ENCODE measurements at places on chromosomes 7 and 10. TPM values are rescaled to one million over a fixed set of nuclear protein-coding genes. Genes with fewer than 3 reads are reported as not detected.
A peak's percentile ranks its signal among the peaks of the same experiment; 100 is the strongest.

DNA sequence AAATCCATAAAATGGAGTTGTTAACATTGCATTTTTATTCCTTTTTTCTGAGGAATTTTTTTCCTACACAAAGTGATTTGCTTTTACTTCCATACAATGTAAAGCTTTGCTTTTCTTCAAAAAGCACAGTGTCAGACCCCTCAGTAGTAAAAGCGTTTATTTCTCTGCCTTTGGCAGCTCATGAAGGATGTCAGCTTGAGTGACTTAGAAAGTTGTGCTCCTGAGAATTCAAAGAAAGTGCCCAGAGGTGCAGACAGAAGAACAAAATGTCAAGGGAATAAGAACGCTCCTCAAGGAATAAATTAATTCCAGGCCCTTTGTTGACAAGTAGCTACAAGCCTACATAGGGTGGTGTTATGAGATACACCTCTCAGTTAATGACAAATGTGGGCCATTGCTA lies 369.3 kb upstream of the ADARB2 start:
- DNase-seq = no peak
- no peaks in the 10 kb centered on the region for H3K36me3 ChIP-seq
- H3K4me1 ChIP-seq = no peaks in the 10 kb centered on the region
- H3K27ac ChIP-seq = no peak overlapping the region
- H3K4me3 ChIP-seq = no peak overlapping the region

- no peak for DNase-seq
- no peak overlapping the region for H3K4me3 ChIP-seq
- H3K27me3 ChIP-seq = no peaks in the 10 kb centered on the region
- H3K36me3 ChIP-seq = peaks cover 56% of the 10 kb centered on the region
Measured at GRCh38 chr10:15137636-15138035, 30.9 kb downstream of the NMT2 start.

GRCh38 chr10:119976421-119976820 lies 83.9 kb downstream of the SEC23IP start:
- H3K4me1 ChIP-seq = no peaks in the 10 kb centered on the region
- H3K27ac ChIP-seq = no peak overlapping the region
- H3K27me3 ChIP-seq = no peaks in the 10 kb centered on the region
- no peak overlapping the region for H3K4me3 ChIP-seq

- no peak overlapping the region for H3K27ac ChIP-seq
- H3K4me1 ChIP-seq = peaks cover 5% of the 10 kb centered on the region
- H3K36me3 ChIP-seq = no peaks in the 10 kb centered on the region
- no peak overlapping the region for H3K4me3 ChIP-seq
- H3K27me3 ChIP-seq = peaks cover 29% of the 10 kb centered on the region
- no peak for DNase-seq
Measured at GRCh38 chr7:17147409-17147808, 151.0 kb upstream of the AHR start.

DNA sequence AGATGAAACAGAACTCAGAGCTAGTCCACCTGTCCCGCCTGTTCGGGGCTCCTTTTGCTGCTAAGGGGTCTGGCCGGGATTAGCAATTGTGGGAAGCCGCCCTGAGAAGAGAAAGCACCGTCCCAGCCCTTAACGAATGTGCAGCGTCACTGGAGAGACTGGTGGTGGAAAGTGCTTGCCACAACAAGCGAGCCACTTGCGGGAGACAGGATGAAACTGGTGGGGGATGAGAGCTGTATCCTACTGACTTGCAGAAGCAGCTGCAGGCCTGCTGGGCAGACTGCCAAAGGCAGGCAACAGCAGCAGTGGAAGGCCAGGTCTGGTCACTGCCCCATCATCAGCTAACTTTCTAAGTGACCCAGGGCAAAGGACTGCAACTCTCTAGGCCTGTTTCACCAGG lies 95.4 kb downstream of the FAM53B start:
- DNase-seq = no peak
- H3K27ac ChIP-seq = no peak overlapping the region
- H3K4me3 ChIP-seq = no peak overlapping the region

- H3K36me3 ChIP-seq = no peaks in the 10 kb centered on the region
- peak; percentile 72 for DNase-seq
- H3K27ac ChIP-seq = no peak overlapping the region
- peaks cover 7% of the 10 kb centered on the region for H3K27me3 ChIP-seq
Measured at GRCh38 chr7:142012825-142013511, 17.3 kb downstream of the MGAM start.

- peak; percentile 75 for DNase-seq
- no peaks in the 10 kb centered on the region for H3K36me3 ChIP-seq
- peaks cover 8% of the 10 kb centered on the region for H3K4me1 ChIP-seq
Measured at GRCh38 chr10:69861251-69862240, 59.8 kb downstream of the COL13A1 start.

The LRRC18 gene
- not detected for total RNA-seq

The GOLGA7B gene
- total RNA-seq = 0.18 TPM

The IL2RA gene
- total RNA-seq = not detected
